ENCODE measurements at places on chromosomes 11 and 22.

DNA sequence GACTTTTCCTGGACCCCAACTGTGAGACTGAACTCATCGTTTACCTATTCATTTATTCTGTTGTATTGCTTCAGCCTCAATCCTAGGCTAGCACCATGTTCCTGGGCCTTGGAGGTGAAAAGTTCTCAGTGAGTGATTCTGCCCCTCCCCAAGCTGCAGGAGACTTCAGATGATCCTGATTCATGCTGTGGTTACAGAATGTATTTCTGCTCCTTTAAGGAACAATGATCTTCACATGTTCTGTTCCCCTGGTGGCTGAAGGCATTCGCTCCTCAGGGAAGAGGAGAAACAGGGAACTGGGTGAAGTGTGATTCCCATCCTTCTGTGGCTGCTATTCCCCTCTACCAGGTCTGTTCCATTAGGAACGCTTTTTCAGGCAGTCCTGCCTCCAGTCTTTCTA lies 2.4 kb downstream of the OR52E1 start:
- no peak for DNase-seq

- DNase-seq: no peak
Measured at GRCh38 chr11:131710511-131710910, 340.1 kb downstream of the NTM start.

- DNase-seq: no peak
Measured at GRCh38 chr22:45254388-45254787, 13.7 kb upstream of the KIAA0930 start.

GRCh38 chr11:118663902-118664301 lies 15.5 kb downstream of the TREH start:
- no peak for DNase-seq

- no peak for DNase-seq
Measured at GRCh38 chr11:131796541-131796940, 426.1 kb downstream of the NTM start.

- DNase-seq: no peak
Measured at GRCh38 chr11:96154802-96155520, 188.0 kb downstream of the MAML2 start.

DNA sequence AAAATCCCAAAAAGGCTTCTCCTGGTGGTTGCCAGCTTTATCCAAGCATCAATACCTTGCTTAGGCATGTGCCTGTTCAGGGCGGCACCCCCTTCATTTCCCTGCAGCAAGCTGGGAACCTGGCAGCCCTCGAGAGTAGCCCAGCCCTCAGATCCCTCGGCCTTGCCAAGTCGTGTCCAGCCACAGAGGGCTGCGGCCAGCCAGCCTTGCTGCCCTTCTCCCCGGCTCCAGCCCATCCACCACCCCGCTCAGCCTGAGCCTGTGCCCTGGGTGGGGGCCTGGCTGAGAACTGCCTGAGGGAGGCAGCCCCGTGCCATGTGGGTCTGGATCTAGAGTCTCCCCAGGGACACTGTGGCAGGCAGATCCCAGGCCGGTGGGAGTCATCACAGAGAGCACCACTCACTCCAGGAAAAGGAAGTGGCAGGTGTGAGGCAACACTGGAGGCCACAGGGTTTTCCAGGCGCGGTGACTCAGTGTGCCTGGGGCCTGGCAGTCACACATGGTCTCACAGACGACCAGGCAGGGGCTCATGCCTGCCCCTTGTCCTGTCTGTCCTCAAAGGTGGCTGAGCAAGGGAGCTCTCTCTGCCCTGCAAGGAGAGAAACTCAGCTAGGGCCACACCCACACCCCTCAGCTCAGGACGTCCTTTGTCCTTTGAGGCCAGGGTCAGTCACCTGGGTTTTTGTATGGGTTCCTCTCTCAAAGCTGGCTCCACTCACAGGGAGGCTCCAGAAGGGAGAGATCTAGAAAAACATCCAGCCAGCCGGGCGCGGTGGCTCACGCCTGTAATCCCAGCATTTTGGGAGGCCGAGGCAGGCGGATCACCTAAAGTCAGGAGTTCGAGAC lies 12.2 kb upstream of the CDC42BPG start:
- peak; percentile 25 for DNase-seq

- no peak for DNase-seq
Measured at GRCh38 chr11:67442504-67443404, 522 bp downstream of the CORO1B start.

GRCh38 chr22:32684822-32685187 lies 116.7 kb upstream of the TIMP3 start:
- no peak for DNase-seq

DNA sequence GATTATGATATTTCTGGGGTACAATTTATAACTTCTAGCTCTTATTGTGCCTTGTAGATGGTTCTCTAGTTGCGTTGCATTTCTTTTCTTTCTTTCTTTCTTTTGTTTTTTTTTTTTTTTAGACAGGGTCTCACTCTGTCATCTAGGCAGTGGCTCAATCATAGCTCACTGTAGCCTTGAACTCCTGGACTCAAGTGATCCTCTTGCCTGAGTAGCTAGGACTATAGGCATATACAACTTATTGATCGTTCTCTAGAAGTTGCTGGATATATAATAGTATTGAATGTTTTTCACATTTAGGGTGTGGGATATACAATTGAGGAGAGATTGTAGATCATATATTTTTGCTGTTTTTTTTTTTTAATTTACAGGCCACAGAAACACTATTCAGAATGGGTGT lies 119.2 kb downstream of the TMEM135 start:
- DNase-seq: no peak

- no peak for DNase-seq
Measured at GRCh38 chr11:118605116-118605867, 2.1 kb upstream of the PHLDB1 start.

DNA sequence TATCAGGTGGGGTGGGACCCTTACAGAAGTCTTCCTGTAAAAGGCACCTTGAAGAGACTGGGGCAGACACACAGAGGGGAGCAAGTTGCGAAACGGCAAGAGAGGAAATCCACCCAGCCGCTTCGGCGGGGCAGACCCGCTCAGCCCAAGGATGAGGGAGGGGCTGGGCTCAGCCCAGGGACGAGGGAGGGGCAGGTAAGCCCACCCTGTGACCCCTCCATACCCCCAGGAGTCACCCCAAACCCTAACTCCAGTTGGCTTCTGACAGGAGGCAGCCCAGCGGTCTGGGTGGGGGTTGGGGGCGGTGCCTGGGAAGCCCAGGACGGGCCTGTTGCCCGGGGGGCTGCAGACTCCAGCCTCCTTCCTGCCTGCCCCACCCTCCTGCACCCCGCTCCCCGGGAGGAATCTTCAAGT lies 965 bp downstream of the OSBPL5 start:
- no peak for DNase-seq

- no peak for DNase-seq
Measured at GRCh38 chr11:1574238-1574932, 2.3 kb upstream of the DUSP8 start.

DNA sequence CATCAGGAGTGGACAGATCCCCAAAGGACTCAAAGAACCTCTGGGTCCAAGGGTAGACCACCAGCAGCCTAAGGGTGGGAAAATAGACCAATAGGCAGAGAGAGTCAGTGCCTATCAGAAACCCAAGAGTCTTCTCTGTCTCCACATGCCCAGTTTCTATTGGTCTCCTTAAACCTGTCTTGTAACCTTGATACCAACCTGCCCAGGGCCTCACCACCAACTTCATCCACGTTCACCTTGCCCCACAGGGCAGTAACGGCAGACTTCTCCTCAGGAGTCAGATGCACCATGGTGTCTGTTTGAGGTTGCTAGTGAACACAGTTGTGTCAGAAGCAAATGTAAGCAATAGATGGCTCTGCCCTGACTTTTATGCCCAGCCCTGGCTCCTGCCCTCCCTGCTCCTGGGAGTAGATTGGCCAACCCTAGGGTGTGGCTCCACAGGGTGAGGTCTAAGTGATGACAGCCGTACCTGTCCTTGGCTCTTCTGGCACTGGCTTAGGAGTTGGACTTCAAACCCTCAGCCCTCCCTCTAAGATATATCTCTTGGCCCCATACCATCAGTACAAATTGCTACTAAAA lies at the start of gene HBB:
Gene HBB (minus strand): TSS at position 340 of the 579 bp plus-strand sequence. CDS start 50 bp downstream, at position 290.
- no peak for DNase-seq

- DNase-seq: peak; percentile 7
Measured at GRCh38 chr22:43993072-43993760, 30.9 kb upstream of the PARVB start.

DNA sequence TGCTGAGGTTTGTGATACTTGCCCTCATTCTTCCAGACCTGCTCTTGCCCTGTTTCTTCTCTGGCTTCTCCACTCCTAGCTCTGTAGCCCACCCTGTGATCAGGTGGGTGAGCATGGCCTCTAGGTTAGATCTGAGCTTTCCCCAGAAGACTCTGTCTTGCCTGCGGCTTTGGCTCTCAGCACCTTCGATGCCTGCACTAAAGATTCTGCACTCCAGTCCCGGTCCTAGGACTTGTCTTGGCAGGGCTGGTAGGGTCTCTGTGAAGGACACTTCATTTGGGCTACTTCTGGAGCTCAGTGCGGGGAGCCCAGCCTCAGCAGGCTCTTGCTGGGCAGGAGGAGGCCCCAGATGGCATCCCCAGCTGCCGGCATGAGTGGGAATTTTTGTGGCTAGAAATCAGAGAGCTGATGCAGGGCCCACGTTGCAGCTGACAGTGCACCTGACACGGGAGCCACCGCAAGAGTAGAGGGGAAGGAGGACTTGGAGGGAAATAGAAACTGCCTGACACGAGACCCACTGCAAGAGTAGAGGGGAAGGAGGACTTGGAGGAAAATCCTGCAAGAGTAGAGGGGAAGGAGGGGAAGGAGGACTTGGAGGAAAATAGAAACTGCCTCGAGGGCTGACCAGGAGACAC lies 226.9 kb upstream of the B3GAT1 start:
- DNase-seq: no peak

GRCh38 chr22:49767355-49768062 lies 60.2 kb downstream of the BRD1 start:
- no peak for DNase-seq

DNA sequence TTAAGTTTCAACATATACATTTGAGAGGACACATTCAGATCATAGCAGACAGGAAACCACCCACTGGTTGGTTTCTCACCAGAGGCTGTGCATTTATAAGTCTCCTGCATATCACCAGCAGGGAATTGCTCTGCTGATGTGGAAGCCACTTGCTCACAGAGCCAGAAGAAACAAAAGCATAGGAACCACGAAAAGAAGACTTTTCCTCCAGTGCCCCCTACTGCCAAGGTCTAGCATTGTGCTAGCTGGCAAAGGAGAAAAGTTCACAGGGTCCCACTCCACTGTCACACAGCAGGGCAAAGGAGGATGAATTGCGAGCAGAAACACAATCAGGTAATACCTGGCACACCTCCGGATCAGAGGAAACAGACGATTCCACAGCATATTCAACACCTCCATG lies 28.9 kb upstream of the ISX start:
- no peak for DNase-seq

DNA sequence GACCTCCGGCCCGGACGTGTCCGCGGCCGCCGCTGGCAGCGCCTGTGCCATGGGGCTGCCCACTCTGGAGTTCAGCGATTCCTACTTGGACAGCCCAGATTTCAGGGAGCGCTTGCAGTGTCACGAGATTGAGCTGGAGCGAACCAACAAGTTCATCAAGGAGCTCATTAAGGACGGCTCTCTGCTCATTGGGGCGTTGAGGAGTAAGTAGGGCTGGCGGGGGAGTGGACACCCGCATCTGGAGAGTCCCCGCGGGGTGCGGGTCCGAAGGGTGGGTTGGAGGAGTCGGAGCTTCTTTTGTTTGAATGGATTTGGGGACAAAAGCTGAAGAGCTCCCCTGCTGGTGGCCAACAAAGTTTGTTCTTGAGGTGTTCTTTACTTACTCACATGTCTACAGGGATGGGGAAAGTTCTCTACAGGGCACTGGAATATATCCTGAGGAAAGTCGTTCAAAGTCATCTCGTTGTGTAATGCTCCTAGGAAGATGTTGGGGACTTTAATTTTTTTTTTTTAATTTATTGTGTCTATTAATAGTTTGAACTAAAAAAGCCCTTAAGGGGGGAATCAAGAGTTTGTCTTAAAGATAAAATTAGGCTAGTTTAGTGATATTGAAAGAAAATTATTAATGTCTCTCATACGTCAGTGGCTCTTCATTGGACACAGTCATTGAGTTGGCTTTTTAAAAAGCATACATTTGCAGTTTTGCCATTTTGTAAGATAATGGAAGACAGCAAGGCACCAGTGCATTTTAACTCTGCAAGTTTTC lies 725 bp downstream of the ARHGAP42 start:
- no peak for DNase-seq

DNA sequence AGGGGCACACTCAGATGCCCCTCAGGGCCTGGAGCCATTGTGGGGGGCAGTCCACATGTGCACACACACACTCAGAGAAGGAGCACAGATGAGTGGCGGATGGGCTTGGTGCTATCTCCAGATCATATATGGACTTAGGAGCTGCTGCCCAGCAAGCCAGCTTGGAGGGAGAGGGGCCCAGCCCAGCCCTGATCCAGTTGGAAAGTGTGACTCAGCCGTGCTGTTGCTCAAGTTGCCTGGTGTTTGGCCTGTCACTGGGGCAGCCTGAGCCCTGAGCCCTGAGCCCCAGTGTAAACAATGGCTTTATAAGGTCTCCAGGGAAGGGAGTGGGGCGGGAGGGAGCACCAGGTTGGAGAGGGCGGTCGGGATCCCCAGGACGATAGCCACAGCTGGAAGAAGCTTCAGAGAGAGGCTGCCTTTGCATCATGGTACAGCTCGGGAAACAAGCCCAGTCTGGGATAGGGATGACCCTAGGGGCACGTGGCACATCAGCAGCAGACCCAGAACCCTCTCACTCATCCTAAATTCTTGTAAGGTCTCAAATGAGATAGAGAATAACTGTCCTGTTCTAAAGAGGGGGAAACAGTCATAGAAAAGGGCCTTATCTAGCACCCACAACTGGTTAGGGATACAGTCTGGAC lies 4.8 kb downstream of the SELENOM start:
- DNase-seq: no peak

DNA sequence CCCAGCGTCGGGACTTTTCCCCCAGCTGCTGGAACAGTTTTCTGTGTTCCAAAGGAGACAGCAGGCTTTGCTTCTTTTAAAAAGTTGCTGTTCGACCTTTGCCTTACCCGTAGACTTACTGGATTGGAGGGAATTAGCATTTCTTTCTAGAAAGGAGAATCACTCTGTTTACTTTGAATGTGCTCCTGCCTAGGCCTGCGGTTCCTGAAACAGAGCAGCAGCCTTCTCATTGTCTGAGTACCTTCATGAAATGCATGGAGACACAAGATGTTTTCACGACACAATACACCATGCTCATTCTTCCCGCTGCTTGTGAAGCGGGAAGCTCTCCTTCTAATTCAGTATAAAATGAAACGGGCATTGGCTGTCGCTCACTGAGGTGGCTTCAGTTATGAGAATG lies 196.2 kb downstream of the TBC1D22A start:
- no peak for DNase-seq

DNA sequence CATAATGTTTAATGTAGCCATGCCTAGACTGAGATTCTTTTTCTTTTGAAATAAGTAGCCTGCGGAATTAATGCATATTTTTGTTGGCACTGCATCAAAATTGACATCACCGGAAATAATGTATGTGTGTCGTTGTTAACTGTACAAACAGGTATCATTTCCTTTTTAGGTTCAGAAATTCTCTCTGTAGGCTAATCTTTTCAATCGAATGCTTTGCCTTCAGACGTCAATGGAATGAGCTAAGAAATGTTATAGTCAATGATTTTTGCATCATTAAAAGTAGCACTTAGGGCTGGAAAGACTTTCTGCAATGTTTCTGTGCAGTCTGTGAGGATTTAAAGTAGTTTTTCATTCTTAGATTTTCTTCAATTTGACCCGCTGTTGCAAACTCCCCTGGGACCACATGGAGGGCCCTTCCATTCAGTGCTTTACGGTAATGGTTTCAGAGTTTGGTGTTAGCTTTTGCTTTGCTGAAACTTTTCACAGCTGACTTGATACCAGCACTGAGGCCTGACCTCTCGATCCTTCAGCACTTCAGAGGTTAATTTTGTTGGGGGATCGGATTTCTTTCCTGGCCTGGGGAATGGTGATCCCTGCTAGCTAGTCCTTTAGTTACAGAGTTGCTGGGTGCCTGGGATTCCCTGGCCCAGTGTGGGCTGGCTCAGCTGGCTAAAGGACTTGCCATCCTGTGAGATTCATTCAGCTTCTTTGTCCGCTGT lies 137.8 kb downstream of the DBX1 start:
- DNase-seq: no peak
